ENCODE measurements at places on chromosomes 4 and X.

GRCh38 chrX:120426599-120426998, 42.5 kb downstream of the LAMP2 start:
- DNase-seq: no peak

DNA sequence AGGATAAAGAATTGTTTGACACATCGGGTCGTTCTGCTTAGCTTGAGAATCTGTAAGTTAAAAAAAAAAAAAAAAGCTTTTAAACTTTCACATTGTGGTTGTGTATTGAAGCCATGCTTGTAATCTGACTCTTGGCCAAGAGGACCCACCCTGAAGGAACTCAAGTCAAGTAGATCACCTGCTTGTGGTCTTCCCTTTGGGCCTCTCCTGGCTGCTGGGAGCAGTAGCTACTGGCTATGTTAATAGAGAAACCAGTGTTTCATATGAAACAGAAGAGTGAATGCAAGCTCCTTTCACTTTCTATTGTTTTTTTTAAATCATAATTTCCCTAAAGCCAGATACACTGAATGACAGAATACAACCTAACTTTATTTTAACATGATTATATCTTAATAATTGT, 402.4 kb upstream of the NDST4 start:
- DNase-seq: no peak

DNA sequence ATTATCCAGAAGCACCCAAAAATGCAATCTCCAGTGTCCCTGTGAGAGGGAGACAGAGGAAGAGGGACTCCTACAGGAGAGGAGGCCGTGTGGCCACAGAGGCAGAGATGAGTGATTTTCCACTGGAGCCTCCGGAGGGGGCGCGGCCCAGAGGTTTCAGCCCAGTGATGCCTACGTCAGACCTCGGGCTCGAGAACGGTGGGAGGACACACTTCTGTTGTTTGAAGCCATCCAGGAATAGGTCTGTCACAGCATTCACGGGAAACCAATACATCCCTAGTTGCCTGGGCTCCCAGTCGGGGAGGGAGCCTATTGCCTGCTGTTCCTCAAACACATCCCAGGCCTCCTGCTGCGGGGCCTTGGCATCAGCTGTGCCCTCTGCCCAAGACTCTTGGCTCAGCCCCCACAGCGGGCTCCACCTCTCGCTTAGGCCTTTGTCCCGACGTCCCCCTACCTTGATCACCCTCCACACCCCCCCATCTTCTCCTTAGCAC, 39.2 kb upstream of the HMX1 start:
- DNase-seq: no peak

GRCh38 chr4:38155589-38156294, 195.5 kb downstream of the PTTG2 start:
- no peak for DNase-seq

- DNase-seq: no peak
Measured at GRCh38 chr4:67554096-67554495, 4.4 kb upstream of the STAP1 start.

DNA sequence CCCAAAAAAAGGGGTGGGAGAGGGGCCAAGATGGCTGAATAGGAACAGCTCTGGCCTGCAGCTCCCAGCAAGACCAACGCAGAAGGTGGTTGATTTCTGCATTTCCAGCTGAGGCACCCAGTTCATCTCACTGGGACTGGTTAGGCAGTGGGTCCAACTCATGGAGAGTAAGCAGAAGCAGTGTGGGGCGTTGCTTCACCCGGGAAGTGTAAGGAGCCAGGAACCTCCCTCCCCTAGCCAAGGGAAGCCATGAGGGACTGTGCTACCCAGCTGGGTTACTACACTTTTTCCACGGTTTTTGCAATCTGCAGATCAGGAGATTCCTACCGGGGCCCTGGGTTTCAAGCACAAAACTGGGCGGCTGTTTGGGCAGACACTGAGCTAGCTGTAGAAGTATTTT, 13.9 kb upstream of the OCIAD1 start:
- no peak for DNase-seq

DNA sequence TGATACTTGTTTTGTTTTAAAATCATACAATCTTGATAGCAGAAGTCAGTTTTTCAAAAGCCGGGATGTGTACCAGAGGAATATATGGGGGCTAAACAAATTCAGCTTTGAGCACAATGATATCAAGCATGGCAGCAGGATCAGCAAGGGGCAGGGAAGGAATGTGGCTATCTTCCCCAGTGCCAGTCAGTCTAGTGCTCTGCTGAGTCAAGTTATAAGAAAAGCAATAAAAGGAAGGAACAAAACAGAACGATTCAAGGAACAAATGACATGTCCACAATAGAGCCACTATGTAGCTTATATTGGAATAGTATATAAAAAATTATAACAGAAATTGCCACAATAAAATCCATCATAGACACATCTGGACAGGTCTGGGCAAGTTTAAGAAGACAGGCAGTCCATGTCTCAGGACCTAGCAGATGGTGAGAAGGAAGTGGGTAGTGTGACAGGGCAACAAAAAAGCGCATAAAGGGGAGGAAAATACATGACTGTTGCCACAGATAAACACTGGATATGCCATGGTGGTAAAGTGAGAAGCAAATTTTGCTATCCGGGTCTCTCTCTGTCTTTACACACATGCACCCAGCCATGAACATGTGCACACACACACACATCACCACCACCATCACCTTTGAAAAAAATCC, 518.2 kb upstream of the HTR2C start:
- DNase-seq: no peak

DNA sequence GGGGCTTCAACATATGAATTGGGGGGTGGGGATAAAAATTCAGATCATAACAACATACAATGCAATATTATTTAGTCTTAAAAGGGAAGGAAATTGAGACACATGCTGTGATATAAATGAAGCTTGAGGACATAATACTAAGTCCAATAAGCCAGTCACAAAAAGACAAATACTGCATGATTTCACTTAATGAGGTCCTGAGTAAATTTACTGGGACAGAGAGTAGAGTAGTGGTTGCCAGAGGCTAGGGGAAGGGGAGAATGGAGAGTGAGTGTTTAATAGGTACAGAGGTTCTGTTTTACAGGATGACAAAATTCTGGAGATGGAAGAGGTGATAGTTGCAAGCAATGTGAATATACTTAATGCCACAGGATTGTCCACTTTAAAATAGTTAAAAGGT, 89.2 kb upstream of the RAPGEF2 start:
- no peak for DNase-seq

DNA sequence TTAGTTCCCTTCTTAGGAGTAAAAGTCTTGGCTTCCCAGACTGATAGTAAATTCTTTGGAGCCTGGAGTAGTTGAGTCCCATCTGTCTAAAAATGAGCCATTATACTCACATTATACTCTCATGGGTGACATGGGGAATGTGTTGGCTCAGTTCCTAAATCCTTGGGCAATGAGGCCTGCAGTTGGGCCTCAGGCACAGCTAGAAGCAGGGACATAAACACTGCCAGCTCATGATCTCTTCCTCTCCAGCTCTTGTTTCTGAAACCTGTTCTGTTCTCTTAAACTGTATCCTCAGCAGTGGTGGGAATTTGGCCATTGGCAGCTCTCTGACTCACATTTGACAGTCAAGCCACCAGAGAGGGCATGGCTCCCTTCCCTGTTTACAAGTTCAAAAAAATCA, 212.5 kb downstream of the SPATA18 start:
- no peak for DNase-seq

DNA sequence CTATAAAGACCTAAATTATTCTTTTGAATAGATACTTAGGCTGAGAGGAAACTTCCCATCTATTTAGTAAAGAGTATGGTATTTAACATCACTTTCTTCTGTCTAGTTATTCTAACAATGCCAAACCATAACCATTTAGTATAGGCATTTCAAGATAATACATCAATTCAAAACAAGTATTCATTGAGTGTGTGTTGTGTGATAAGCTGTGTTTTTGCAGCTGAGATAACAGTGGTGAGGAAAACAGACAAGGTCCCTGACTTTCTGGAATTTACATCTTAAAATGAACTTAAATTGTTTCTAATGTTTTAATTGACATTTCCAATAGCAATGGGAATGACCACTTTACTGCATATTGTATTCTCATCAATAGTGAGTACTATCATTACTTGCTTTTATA, 22.4 kb upstream of the TSPAN5 start:
- DNase-seq: no peak

DNA sequence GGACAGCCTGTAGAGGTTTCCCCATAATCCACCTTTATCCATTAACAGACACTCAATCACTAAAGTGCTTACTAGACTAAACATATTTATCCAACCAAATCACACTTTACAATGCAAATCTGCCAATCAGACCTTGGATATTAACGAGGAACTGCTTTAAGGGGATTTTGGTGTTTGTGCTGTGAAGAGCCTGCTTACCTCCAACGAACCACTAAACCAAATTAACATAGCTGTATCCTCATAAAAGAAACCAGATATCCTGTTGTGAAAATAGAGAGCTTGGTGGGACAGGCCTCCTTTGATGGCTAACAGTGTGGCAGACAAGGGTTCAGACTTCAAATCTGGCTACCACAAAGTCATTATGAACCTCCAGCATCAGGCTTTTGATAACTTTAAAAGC, 252.6 kb upstream of the HAND2 start:
- DNase-seq: no peak

GRCh38 chr4:1290165-1290977, 680 bp downstream of the MAEA start:
- no peak for DNase-seq

GRCh38 chrX:86154553-86154952, 6.3 kb downstream of the DACH2 start:
- DNase-seq: no peak

Data from neural progenitor cell (in vitro differentiated cells).